ENCODE measurements at places on chromosomes 5 and 9.

- peak; percentile 97 for DNase-seq
These were observed 6.8 kb downstream of the MRPL36 start for GRCh38 chr5:1792842-1793266.

DNA sequence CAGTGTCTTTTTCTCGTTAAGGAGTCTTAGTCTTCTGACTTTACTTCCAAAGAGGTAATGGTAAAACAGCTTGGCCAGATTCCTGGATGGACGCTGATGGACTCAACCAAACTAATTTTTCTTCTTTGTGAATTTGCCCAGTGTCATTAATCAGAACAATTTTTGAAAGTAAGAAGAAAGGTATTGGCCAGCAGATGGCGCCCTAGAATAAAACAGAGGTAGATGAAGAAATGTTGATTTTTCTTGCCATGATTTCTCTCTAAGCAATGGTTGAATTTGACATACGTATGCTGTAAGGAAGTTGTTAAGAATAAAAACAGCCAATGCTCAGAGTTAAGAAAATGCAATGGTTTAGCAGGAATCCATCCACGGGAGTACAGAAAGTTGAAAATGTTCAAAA lies 500.0 kb downstream of the DIRAS2 start:
- DNase-seq: peak; percentile 63

DNA sequence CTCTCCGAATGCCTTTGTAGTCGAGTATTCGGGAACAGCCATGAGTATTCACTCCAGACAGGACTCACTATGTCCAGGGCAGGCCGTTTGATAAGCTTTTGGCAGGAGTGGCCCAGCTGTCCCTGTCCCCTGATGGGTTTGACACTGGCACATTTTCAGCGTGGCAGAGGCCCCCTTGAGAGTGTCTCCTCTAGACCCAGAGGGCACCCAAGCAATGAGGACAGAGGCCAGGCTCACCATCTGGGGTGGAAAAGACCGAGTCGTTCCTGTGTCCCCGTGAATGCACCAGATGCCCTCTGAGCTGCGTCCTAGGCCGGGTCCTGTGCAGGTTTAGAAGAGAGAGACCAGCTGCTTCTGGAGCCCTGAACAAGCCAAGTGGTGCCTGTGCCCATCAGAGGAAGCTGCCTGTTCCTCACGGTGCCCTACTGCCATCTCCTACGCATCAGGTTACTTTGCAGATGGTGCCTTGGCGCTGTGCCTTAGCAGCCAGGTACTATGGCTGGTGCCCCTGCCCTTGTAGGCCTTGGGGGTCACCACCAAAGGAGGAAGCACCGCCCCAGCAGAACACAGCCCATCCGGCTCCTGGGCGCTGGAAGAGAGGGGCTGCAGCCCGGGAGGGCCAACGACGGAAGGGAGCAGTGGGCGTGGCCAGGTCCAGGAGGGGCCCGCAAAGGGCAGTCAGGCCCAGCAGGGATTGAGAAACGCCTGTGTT lies 42.4 kb downstream of the LRSAM1 start:
- no peak for DNase-seq

DNA sequence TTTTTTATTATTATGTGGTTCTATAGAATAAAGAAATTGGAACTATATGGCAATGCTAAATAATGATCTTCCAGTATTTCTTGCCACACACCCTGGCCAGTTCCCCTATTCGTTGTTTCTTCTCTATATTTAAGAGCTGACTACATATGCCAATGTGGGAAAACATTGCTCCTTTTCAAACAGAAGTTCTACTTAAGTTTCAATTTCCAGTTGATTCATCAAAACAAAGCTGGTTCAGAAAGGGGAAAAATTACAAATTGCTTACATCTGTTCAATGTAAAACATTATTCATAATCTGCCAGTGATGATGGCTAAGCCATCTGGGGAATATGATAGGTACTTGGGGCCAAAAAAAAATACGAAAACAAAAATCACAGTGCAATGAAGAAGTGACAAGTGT lies 76.9 kb downstream of the ST8SIA4 start:
- DNase-seq: no peak

DNA sequence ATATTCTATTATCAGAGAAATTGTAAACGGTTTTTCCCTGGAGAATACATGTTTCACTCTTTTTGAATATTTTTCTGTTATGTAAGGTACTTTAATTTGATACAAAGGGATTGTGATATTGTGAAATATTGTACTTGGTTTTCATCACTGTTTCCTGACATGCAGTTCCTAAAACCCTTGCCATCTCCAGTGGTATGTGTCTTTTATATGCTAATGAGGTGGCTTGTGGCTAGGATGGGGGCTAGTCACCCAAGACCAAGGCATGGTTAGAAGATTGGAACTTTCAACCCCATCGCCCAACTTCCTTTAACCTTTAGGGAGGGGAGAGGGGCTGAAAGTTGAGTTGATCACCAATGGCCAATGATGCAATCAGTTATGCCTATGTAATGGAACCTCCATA lies 160.6 kb downstream of the TAF11L14 start:
- no peak for DNase-seq

DNA sequence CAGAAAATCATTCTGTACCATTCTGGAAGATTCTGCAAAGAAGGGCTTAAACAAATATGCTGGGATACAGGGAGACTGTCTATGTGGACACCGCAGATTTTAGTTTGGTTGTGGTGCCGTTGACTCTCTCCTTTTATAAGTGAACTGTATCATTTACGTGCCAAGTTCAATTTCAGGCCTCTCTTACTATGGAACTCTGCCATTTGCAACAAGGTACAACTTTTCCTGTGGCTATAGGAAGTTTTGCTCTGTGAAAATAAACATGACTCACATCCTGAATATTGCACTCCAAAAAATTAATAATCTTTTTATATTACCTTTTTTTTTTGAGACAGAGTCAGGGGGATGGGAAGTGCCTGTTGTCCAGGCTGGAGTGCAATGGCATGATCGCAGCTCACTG lies 29.7 kb upstream of the CSNK1G3 start:
- DNase-seq: peak; percentile 56

- no peak for DNase-seq
These were observed 47.0 kb upstream of the CHD1 start for GRCh38 chr5:98975682-98976407.

DNA sequence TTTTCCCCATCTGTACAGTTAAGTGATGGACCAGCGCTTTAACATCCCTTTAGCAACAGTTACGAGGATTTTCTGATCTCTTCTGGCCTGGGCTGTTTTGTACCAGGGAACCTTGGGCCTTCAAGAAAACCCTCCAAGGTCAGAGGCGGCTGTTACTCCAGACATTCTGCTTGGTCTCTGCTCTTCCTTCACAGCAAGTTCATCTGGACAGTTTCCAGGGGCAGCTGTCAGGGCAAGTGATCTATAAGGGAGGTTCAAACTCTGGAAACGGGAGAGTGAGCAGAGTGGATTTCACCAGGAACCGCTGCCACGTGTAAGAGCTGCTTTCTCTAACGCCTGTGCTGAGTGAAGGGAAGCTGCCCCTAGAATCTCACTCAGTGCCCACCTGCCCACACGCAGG lies 36.7 kb downstream of the ZNF618 start:
- no peak for DNase-seq

DNA sequence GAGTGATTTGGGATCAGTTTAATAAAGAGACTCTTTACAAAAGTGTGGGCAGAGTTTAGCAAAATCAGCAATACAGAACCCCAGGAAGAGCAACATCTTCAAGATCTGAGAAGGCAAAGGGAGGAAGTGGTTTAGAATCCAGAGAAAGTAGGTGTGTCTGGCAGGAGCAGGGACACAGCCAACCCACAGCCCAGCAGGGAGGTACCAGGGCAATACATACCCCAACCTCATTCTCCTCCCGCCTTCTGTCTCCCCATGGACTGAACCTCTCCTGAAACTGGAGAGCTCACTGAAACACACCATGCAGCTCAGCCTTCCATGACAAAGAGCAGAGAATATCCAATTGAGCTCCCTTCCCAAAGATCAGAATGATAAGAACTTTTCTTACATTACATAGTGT lies 283.4 kb downstream of the PRELID2 start:
- DNase-seq: peak; percentile 5

DNA sequence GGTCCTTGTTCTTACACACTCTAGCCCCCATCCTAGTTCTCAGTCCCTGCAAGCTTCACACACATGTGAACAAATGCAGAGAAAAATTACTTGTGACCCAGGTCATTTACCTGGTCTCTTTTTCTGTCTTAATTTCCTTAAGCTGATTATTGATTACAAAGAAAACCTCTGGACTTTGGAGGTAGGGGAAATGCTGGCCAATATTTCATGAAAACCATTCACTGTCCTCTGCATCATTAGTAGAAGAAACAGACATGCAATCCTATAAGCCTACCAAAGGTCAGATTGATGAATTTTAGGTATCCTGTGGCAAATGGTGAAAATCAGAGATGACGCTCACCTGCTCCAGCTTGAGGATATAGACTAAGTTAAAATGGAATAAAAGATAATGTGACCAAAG lies 366.8 kb downstream of the ARRDC3 start:
- no peak for DNase-seq

DNA sequence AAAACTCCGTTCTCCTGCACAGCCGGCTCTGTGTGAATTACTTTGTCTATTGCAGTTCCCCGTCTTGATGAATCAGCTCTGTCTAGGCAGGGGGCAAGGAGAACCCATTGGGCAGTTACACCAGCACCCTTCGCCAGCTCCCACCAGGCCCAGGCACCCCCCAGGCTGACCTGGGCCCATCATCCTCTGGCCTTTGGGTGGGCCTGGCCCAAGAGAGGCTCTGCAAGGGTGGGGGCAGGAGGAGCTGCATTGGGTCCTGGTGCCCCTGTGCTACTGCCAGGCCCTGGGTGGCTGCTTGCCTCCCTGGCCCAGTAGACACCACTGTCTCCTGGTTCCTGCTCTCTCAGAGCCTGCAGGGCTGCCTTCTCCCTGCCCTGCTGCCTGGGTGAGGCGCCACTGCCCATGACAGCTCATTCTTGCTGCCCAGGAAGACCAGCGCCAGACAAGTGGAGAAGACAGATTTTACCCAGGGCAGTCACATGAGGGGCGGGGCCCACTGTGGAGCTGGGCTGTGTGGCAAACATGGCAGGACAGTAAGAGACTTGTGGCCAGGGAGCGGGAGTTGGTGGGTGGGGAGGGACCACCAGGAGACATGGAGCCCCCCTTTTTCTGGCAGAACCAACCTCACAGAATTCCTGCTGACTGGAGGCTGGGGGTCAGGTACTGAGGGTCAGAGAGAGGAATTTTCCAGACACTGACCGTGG lies 67.2 kb downstream of the MRPL36 start:
- DNase-seq: no peak
